NCI-H2029 (cell line): ENCODE measurements at places on chromosomes 2 and 18.

- DNase-seq = no peak
These were observed 160.5 kb downstream of the GALNT13 start for GRCh38 chr2:154032220-154032619.

GRCh38 chr2:207660994-207661393, 35.8 kb upstream of the METTL21A start:
- DNase-seq = no peak

GRCh38 chr2:200125444-200126284, 170.3 kb downstream of the MAIP1 start:
- DNase-seq = no peak

DNA sequence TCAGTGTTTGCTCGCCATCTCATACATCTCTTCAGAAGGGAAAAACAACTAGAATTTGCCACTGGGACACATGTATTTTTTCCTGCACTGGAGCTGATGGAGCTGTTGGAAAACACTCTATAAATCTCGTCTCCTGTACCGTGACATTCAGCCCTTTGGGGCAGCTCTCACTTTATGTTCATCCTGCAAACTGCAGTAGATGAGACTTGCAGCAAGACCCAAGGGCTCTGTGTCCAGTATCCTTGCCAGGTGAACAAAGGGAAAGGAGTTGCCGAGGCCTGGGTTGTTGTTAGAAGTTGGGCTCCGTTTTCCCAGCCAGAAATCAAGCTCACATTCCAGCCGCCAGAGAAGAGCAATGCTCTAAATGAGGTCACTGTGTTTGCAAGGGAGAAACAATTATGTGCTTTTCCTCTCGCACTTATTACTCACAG, 285.1 kb downstream of the SLC4A3 start:
- no peak for DNase-seq

DNA sequence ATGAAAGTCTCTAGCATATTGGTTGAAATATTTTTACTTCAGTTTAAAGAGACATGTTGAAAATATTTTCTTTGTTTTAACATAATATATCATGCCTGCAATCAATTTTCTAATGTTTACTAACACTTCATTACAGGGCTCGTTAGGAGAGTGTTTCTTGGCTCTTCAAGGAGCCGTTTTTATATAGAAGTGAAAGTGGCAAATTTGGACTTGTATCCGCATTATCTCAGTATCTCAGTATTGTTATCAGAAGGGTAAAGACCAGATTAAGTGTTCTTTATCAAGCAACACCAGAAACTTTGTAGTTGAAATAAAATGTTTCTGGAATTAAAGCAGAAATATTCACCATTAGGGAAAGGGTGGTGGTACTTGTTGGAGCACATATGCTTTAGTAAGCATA, 97.8 kb downstream of the BABAM2 start:
- no peak for DNase-seq

DNA sequence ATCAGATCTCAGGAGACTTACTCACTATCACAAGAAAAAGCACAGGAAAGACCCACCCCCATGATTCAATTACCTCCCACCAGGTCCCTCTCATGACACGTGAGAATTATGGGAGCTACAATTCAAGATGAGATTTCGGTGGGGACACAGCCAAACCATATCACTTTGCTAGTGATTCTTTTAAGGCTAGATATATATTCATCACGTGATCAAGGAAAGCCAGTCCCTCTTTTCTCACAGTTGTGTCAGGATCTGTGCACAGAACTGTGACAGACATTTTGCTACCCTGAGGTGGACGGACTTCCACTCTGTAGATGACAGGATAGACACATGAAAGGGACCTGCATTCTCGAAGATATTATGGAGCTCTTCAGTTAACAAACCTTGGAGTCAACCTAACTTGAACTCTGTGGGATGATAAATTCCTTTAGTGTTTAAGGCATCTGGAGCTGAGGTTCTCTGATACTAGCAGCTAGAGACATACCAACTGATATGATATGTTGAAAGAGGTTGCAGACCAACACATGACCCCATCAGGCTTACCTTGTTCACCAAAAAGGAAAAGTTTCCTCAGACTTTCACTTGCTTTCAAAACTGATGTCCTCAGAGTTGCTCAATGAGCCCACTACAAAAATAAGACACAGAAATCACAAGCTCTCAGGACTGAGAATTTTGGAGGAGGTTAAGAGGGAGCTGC, 66.3 kb upstream of the SCG2 start:
- no peak for DNase-seq

DNA sequence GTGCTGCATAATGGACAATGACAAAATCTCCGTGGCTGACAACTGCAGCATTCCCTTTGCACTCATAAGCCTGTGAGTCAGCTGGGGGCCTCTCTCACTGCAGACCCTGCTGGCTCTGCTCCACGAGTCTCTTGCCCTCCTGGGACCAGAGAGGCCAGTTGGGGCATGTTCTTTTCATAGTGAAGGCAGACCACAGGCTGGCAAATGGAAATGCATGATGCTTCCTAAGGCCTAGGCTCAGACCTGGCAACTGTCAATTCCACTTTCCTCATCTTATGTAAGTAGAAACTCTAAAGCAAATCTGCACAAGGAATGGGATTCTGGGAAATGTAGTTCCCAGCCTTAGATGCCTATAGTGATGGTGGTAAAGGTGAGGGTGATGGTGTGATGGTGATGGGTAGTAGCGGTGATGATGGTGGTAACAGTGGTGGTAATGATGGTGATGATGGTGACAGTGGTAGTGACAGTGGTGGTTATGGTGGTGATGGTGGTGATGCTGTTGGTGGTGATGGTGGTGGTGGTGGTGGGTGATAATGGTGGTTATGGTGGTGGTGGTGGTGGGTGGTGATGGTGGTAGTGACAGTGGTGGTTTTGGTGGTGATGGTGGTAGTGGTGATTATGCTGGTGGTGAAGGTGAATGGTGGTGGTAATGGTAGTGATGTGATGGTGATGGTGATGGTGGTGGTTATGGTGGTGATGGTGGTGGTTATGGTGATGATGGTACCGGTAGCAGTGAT, 185.8 kb upstream of the ARL4C start:
- no peak for DNase-seq

DNA sequence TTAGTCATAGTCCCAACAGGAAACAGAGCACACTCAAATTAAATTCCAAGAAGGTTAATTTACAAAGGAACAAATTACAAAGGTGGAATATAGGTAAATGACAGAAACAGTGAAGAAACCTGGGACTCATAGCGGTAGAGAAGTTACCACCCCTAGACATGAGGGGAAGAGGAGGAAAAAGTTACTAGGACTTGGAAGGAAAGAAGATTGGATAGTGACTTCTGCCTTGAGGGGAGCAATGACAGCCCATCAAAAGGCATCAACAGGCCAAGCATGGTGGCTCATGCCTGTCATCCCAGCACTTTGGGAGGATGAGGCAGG, 2.4 kb upstream of the PDE11A start:
- no peak for DNase-seq

DNA sequence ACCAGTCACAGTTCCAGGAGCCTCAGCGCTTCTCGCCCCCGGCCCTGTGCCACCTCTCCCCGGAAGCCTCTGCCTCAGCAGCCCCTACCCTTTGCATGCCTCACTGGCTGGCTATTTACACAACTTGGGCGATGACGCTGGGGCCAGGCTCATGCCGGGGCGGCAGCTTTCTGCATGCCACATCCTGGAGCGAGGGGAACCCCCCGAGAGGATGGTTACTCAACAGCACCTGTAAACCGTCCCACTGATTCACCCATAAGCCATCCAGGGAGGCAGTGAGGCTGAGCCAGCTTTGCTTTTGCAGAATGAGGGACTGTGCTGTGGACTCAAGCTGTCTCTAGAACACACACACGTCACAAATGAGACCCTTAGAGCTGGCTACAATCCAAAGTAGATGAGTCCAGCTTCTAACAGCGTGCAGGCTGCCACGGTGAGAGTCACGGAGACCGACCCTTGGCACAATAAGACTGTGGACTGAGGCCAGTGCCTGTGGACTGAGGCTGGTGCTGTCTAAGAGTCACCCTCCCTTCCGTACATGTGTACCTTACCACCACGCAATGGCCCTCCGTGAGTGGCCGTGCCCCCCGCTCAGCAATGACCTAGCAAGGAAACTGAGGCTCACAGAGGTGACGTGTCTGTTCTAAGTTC, 45.6 kb upstream of the ODC1 start:
- DNase-seq = peak; percentile 75

GRCh38 chr2:140338795-140339194, 1558.6 kb upstream of the NXPH2 start:
- no peak for DNase-seq

GRCh38 chr2:127086990-127087790, 19.8 kb downstream of the BIN1 start:
- DNase-seq = no peak

- no peak for DNase-seq
These were observed 99.9 kb downstream of the SS18 start for GRCh38 chr18:25990473-25990872.

- no peak for DNase-seq
These were observed 126.3 kb downstream of the TPGS2 start for GRCh38 chr18:36702401-36703013.

DNA sequence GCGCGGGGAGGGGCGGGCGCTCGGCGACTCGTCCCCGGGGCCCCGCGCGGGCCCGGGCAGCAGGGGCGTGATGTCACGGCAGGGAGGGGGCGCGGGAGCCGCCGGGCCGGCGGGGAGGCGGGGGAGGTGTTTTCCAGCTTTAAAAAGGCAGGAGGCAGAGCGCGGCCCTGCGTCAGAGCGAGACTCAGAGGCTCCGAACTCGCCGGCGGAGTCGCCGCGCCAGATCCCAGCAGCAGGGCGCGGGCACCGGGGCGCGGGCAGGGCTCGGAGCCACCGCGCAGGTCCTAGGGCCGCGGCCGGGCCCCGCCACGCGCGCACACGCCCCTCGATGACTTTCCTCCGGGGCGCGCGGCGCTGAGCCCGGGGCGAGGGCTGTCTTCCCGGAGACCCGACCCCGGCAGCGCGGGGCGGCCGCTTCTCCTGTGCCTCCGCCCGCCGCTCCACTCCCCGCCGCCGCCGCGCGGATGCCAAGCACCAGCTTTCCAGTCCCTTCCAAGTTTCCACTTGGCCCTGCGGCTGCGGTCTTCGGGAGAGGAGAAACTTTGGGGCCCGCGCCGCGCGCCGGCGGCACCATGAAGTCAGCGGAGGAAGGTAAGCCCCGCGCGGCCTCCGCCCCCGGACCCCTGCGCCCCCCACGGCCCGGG, at the start of gene NFATC1:
Gene NFATC1 (plus strand): TSS at position 170 of the 644 bp plus-strand sequence. CDS start 295 bp downstream, at position 465.
- no peak for DNase-seq

GRCh38 chr2:74426181-74426758, 4.7 kb downstream of the WDR54 start:
- DNase-seq = no peak

- DNase-seq = no peak
These were observed 29.8 kb downstream of the STARD6 start for GRCh38 chr18:54327818-54328217.

GRCh38 chr2:10324095-10324832, 21.6 kb downstream of the HPCAL1 start:
- no peak for DNase-seq

DNA sequence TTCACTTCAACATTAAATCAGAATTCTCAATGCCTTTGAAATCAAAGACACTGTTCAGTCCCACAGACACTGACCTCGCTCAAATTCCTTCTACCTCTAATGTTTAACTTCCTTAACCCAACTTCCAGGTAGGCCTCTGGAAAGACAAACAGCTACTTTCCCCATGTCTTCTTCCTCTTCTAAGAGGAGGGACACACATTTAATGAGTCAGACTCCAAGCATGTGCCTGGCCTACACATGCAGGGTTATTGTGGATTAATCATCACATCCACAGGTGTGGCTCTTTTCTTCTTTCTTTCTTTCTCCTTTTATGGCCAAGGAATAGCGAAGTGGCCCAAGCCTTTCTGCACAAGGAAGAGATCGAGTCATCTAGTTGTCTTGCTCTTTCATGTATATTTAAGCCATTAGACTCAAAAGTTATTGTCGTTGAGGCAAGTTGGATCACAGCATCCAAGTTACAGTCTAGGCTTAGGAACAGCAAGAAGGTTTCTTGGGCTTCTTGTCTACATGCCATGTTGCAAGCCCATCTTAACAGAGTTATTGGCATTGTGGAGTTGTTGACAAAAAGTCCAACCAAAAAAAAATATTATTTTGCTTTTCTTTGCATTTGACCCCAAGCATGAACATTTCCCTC, 387.8 kb downstream of the IRS1 start:
- no peak for DNase-seq

DNA sequence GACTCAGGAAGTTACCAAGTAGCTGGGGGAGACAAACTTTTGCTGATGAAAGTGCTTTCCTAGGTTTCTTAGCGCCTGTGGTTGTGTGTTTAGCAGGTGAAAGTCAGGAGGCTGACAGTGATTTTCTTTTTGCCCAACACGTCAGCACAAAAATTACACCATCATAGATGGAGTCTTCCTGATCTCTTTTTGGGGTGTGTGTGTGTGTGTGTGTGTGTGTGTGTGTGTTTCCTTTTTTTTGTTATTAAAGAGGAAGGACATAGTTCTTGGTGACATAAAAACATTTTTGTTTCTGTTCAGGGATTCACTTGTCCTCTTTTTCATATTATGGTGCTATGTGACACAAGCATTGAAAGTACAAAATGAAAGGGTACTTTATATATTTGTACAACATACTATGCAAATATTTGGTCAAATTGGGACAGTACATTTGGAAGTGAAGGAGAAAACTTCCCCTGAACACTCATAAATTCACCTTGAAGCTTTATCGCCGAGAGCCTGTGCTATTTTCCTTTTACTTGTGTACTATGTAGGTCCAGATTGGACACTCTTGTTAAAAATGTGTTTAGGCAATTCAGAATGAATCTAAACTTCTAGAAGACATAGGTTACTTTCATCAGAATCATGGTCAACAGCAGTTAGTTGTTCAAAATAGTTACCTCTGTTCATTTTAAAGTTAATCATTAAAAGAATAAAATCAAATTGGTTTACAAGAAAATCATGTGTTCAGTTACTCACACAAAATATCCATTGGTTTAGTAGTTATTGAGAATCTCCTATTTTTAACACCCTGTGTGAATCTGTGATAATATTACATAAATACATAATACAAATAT, 491.9 kb downstream of the IRS1 start:
- DNase-seq = no peak

DNA sequence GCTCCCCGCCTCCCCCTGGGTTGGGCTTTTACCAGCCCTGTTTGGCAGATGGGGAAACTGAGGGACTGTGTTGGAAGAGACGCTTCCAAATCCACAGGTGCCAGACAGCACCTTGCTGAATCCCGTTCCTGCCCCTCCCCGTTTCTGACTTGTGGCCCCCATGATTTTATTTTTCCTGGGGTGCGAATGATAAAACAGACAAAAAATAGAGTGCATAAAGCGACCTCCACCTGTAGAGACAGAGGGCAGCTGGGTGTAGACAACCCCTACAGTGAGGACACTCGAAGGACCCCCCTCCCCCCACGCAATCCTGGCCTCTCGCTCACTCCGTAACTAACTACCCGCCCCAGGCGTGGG, 2.2 kb upstream of the CTDSP1 start:
- no peak for DNase-seq

- DNase-seq = no peak
These were observed 27.9 kb downstream of the RMND5A start for GRCh38 chr2:86747711-86748639.

GRCh38 chr2:43005245-43005974, 213.0 kb upstream of the HAAO start:
- no peak for DNase-seq

- DNase-seq = no peak
These were observed 102.6 kb downstream of the VSNL1 start for GRCh38 chr2:17643031-17643615.
